ENCODE measurements at places on chromosomes 5 and 9.
A peak's percentile ranks its signal among the peaks of the same experiment; 100 is the strongest.

DNA sequence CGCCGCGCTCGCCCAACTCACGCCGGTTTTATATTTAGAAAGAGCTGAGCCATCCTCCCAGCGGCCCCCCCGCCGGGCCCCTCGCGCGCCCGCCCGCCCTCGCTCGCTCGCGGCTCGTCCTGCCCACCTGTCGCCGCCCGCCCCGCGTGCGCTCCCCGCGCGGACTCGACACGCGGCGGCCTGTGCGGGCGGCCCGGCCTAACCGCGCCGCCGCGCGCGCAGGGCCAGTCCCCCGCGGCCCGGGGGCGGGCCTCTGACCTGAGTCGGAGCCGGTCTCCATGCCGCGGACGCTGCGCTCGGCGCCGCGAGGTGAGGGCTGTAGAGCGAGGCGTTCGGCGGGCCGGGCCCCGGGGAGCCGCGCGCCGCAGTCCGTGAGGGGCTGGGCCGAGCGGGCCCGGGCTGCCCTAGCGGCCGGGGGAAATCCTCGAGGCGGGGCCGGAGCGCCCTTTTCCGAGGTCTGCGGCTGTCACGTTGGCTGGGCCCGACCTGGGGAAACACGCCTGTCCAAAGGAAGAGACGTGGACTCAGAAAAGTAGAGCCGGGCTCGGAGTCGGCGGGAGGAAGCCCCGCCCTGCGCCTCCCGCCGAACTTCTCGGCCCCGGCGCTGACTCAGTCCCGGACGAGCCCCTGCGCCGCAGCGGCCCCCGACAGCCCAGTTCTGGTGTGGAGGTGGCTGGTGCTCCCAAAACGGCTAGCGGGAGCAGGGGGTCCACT lies at the start of gene ECPAS:
ECPAS (minus strand) TSS at position 526 of the 714 bp plus-strand sequence. CDS start 11,465 bp downstream, outside the sequence.
- peak; percentile 40 for DNase-seq

DNA sequence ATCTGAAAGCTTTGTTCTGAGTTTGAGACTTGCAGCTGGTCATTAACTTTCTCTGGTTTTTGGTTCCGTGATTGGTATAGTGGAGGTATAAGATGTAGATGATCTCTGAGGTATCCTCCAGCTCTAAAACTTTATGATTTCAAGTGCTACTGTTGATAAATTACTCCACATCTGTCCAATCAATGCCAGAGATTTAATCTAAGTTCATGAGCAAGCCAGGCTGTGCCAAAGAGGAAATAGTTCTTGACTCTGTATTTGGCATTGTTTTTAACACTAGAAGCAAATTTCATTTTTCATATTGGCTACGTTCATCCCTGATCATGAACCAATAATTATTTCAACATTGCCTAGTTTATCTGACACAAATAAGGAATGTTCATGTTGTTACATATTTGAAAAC lies 28.5 kb upstream of the CHD1 start:
- no peak for DNase-seq

DNA sequence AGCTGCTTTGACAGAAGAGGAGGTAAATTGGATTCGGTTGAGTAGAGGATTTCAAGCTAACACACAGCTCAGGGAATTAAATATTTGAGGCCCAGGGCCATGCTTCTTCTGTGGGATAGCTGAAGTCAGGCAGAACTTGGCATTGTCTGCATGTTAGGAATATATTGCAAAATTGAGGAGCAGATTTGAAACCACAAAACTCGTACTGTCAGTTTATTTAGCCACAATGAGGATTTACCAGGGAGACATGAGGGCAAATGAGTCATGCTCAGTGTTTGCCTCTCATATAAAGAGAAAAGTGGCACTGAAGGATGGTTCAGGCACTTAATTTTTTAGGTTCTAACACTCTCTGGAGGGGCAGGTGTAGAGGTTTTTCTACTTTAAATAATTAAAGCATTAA lies 83.0 kb upstream of the PRLR start:
- no peak for DNase-seq

- DNase-seq: no peak
Measured at GRCh38 chr5:55868846-55869245, 17.7 kb downstream of the IL31RA start.

- peak; percentile 85 for DNase-seq
Measured at GRCh38 chr9:130578865-130579737, at the start of gene FUBP3. TSS of gene FUBP3 (plus strand) at chr9:130579577. CDS start at chr9:130579681, 104 bp downstream.

- no peak for DNase-seq
Measured at GRCh38 chr9:83385317-83385716, 152.9 kb downstream of the FRMD3 start.

DNA sequence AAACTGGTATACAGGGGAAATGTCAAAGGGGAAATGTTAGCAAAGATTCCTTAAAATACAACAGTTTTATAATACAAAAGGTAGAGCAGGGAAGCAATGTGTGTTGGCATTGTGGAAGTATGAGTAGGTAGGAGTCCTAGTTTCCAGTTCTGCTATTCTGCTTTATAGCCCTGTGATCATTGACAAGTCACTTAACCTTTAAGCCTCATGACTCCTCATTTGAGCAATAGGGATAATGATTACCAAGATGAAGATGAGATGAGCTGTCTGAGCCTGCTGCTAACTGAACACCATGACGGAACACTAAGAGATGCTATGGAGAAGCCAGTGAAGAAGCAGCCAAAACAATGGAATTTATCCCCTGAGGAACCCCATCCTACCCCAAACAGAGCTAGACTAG lies 251.7 kb downstream of the PAPPA start:
- DNase-seq: no peak

GRCh38 chr5:173396311-173396993 lies 68.2 kb upstream of the STC2 start:
- DNase-seq: no peak

DNA sequence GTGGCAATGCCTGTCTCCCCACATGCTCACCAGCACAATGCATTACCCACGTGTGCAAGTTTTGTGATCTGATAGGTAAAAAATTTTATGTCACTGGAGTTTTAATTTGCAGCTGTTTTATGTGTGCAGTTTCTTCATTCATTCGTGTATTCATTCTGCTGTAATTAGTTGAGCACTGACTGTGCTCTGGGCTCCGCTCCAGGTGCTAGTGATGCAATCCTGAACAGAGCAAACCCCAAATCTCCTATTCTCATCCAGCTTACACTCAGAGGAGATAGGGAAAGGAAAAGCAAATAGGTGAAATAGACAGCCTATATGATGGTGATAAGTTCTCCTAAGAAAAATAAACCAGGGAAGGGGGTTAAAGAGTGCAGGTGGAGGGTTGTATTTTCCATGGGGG lies 148.4 kb downstream of the TENT4A start:
- no peak for DNase-seq

DNA sequence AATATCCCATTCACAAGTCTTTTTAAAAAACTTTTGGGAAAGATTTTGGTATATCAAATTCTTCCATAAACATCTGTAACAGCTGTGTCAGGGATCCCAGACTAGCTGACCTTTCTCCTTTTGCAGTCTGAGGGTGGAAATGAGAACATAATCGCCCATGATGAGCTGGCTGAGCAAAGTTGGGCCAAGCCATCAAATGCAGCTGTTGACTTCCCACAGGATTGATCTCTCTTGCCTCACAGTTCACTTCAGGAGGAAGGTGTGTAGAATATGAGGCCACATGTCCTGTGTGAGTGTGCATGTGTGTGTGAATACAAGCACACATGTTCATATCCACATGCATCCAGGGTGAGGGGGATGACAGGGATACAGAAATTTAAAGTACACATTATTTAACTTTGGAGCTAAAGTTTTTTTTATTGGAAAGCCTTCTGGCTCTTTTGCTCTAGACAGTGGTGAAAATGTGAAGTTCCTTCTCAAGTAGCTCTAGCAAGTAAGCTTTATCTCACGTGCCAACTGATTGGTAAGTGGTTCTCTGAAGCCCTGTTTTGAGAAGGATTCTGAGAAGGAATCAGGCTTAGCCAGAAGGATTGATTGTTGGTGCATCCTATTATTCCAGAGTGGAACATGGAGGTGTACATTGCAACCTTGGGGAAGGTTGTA lies 468.8 kb upstream of the DMAC1 start:
- no peak for DNase-seq

DNA sequence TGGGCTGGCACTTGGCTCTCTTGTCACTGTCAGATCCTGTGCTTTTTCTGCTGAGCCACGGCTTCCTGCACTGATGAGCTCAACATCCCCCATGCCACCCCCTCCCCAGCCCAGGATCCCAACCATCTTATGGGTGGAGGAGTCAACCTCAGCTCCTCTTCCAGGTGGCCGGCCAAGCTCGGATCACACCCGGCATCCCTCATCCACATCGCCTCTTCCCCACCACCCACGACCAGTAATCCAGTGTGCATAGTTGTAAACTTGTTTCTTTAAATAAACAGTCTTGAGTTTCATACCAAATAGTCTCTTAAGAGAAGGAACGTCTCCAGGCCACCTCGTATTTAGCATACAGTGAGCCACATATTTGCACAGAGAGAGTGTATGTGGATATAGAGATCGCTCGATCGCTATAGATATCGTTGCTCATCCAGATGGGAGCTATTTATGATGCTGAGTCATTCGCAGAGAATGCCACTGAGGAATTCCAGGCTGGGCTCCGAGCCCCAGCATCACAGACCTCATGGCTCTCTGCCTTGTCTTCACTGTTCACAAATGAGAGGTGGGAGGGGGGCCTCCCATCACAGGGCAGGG lies 61.8 kb upstream of the CPLX2 start:
- DNase-seq: no peak

DNA sequence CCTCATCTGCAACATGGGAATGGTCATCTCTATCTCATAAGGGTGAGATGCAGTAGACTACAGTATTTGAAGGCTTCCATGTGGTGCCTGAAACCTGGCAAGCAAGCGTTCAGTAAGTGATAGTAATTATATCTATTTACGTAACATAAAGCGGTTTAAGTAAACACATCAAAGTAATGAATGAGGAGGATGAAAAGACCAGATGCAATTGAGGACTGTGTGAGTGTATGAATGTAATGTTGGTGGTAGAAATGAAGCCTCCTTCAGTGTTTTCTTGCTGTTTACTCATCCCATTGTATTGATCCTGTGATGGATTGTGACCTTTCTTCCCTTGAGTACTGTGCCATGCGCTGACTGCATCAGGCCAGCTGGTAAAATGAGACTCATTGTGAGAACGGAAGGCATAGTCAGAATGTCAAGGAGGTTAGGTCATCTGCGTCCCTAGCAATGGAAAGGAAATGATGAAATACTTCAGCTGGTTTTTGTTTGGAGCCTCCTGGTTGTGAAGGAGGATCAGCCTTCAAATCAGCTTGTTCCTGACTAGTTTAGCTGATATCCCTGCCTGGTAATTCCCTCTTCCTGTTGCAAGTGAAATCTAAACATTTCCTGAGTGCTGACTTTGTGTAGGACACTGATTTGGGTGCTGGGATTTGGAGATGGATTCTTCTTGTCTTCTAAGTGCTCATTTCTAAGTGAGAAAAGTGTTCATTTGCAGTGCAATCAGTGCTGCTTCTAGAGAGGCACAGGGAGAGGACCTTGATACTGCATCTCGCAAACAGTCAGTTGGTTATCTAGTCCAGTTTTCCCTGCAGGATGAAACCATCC lies 35.6 kb downstream of the TNFSF8 start:
- no peak for DNase-seq

GRCh38 chr5:34040472-34040871 lies 2.5 kb downstream of the C1QTNF3 start:
- no peak for DNase-seq

DNA sequence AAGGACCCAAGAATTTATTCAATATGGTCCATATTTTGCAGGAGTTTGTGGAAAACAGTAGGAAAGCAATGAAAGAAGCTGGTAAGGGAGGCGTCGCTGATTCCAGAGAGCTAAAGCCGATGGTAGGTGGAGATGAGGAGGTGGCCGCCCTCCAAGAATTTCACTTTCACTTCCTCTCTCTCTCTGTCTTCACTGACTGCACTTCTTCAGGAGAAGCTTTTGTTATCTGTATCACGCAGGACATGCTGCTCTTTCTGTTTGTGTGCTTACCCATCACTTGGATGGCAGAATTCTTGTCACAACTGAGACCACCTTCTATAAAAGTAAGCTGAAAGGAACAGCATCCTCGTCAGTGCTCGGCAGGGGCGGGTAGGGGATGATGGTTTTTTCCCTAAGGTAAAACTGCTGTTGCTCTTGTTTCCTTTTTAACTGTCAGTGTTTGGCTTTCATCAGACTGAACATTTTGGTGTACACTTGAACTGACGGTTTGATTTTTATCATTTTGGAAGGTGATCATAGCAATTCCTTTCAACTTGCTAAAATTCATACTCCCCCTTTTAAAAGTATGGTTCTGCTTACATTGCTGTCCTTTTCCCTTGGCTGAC lies 62.4 kb upstream of the FSD1L start:
- peak; percentile 26 for DNase-seq

DNA sequence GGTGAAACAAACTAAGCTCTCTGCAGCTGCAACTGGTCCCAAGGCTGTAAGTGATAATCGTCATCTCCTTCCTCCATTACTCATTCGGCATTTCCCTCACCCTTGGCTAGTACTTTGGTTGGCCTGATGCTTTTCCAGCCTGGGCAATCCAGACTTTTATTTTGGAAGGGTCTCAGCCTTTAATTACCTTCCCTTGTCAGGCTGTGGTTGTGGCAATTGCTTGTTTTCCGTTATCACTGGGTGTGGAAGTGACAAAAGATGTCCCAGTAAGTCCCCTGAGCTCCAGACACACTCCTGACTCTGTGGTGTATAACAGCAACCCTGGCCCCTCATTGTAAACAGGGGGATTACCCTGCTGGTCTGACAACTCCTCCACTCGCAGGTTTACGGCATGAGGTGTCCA lies 6.3 kb upstream of the FAF2 start:
- DNase-seq: no peak

- no peak for DNase-seq
Measured at GRCh38 chr5:115298811-115299210, 2.4 kb upstream of the CCDC112 start.

GRCh38 chr5:91307048-91307447 lies 76.1 kb downstream of the ARRDC3 start:
- no peak for DNase-seq

DNA sequence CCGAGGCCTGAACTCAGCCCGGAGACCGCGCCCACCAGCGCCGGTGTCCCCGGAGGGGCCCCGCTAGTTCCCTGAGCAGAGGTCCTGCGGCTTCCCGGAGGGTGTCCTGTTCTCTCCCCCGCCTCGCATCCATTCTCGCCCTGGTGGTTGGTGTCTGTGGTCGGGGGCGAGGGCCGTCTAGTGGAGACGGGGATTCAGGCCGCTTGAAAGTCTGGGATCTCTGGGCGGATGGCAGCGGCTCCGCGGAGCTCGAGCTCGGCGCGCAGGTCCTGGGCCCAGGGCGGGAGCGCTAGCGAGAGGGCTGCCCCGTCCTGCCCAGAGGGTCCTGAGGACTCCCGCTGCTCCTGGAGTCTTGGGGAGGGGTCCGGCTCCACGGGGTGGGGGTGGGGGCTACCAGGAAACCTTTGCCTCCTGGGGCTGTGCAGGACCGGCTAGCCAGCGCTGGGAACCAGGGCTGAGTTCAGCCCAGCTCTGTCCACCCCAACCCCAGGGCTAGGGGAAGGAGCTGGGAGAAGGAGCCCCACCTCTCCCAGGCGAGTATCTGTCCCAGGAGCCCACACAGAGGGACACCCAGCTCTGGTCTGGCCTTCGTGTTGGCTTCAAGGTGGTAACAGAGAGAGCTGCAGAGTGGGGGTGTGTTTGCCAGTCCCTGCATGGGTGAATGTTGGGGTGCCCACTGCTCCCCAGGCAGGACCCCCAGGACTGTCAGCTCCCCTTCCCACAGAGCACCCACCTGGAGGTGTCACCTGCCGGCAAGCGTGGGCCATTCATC lies 4.0 kb downstream of the TOR4A start:
- no peak for DNase-seq

- no peak for DNase-seq
Measured at GRCh38 chr9:110207071-110207641, 803 bp downstream of the C9orf152 start.
